IPS-NIHi11 (cell line): ENCODE measurements at places on chromosomes 5 and 9.

DNA sequence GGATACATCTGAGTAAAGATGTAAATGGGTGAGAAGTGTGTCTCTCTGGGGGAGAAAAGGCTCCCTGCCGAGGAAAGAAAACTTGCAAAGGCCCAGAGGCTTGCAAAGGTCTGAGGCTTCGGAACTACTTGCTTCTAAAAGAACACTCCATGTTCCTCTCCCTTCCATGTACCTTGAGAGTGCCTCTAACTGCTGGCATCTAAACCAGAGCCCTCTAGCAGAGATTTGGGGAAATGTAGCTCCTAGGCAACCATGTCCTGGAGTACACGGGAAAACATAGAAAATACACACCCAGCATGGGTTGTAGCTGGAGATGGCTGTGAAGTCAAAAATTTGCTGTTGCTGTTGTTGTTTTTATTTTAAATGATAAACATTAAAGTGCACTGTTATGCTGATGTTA lies 151.6 kb downstream of the SYK start:
- DNase-seq, result no peak

GRCh38 chr9:10396615-10397014 lies 216.2 kb downstream of the PTPRD start:
- no peak for DNase-seq

DNA sequence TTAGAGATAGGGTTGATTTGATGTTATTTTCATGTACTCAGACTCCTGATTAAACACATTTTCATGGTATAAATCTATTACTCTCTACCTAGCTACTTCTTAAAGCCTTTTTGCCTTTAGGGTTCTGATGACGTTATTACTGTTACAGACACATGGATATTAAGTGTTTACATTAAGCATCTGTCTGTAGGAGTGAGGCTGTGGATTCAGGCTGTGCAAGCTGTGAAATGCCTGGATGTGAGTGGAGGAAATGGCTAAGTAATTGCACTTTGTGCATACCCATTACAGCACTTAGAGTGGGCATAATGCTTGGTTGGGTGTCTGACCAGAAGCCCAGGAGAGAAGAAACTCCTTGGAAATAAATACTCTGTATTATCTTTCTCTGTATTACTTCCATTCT lies 186.8 kb downstream of the SNX18 start:
- DNase-seq, result no peak

DNA sequence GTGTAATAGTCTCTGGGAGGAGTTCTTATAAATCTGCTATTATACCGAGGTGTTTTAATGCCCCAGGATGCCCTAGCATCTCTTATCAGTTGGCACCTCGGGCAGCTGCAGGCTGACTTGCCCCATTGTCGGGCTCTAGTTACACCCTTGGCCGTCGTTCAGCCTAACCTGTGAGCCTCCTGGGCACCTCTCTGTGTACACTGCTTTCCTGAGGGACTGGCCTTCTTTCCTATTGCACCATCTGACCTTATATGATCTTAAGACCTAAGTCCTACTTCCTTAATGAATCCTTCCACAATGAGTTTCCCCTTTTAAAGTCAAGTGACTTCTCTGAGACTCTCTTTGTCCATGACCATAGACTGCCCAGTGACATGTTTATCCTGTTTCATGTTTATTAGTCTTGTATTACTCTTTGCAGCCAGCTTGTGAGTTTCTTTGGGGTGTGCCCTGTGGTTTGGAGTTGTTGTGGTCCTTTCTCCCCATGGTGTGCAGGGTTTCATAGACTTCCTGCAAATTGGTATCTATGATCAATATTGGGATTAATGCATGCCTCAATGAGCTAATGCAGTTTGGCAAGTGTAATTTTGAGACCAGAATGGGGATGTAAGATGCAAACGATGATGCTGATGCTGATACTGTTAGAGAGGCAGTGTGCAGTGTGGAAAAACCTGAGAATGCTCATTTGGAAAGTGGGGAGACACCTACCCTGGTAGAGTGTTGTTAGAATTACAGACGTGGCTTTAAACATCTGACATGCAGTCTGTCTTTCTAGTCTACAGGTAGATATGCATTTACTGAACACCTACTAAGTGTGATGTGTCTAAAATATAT lies 4.9 kb downstream of the DAPK1 start:
- no peak for DNase-seq

DNA sequence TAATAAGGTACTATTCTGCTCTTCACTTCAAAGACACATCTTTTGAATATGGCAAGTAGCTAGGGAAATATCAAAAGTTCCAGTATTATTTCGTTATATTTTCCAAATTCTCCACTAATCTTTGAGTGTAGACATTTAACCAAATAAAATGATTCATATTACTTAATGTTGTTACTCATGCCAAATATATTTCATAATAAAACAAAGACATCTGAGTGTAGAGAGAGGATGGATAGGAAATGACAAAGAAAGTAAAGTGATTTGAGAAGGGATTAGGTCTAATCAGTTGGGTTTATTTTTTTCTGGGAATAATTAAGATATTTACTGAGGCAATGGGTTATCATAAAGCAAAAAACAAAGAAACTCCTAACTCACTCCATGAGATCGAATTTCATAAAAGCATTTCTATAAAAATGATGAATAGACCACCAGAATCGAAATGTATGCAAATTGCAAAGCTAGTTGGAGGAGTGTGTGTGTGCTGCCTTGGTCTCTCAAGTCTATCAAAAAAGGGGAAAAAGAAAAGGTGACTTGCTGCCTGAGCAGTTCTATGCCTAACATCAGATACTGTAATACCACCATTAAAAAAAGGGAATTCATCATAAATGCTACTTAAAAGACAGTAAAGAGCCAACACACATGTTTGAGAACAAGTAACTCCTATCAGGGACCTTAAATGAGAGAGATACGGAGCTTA lies 255.5 kb downstream of the PDE4D start:
- no peak for DNase-seq

GRCh38 chr9:124187311-124187710 lies 70.4 kb upstream of the NEK6 start:
- DNase-seq, result no peak

GRCh38 chr5:87154191-87154590 lies 113.5 kb upstream of the RASA1 start:
- DNase-seq, result no peak

DNA sequence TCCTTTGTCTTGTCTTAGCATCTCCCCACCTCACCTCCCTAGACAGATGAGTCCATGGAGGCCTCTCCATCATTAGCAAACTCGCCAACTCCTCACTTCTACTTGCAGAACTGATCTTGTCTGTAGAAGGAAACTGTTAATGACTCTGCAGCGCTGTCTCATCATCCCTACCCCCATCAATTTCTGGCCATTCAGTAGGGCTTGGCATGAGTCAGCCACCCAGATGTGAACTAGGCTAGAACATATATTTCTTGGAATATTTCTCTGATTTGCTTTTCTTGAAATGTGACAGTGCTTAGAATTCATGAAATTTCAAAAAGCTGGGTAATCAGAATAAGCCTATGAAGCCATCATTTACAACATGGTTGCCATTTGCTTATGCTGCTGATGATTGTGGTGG lies 1125.0 kb upstream of the DMAC1 start:
- no peak for DNase-seq

DNA sequence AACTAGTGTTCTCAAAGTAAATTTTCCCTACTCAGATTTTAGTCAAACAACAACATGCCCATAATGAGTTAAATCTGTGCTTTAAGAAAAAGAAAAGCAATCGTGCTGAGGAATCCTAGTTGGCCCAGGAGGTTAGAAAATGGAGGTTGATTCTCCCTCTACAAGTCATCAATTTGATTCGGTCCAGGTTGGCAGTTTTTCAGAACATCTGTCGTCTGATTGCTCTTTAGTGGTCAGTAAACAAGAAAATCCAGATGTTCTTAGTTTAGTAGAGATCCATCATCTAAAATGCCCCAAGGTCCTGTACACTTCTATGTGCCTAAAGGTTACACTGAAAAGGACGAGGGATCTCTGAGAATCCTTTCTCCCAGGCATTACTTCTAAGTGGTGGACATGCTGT lies 659.2 kb downstream of the MTRR start:
- DNase-seq, result no peak

DNA sequence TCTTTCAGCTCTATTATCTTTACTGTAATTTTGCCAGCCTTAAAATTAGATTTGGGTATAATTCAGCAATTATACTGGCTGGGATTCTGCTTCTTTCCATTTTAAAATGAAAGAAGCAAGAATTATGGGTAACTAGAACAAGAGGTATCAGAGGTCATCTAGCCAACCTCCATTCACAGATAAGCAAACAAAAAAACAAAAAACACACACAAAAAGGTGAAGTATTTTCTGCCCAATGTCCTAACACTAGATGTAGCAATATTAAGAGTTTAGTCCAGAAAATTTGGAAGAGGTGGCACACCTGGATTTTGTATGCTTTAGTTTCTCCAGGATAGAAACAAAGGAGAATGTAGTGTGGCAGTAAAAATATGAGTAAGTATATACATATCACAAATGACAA lies 68.1 kb upstream of the ANXA1 start:
- no peak for DNase-seq

- no peak for DNase-seq
These were observed 122.0 kb downstream of the NPR3 start for GRCh38 chr5:32833127-32833526.

DNA sequence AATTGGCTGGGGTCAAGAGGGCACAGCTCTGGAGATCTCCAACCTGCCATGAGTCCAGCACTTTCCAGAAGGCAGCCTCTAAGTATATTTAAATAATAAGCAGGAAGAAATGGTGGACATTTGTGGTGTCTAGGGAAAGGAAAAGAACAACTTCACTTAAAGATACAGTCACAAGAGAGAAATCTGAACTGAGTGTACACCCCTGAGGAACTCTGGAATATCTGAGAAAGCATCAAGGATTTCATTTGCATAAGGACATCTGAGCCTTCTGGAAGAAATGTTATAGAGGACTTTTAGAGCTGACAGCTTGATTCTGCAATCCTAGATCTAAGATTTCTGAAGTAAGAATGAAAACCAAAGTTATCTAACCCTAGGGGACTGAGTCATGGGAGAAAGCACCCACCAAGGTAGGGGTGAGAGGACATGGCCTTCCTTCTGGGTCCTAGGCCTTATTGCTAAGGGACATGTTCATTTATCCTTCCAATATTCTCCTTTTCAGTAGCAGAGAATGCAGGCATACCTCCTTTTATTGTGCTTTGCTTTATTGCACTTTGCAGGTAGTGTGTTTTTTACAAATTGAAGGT lies 253.4 kb upstream of the SLC24A2 start:
- DNase-seq, result no peak

DNA sequence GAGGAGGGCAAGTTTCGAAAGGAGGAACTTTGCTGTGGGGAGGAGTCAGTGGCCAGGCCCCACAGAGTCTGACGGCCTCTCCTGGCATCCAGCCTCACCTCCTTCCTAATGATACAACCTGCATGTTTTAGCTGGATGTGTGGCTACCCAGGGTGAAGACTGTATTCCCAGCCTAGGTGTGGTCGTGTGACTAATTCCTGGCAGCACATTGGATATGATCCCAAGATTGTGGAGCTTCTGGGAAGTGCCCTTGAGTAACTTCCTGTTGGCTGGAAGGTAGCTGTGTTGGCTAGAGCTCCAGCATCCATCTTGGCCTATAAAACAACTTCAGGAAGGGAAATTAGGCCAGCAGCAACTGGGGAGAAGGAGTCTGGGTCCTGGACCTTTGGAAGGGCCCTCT lies 19.0 kb upstream of the LPCAT1 start:
- DNase-seq, result no peak
